Activated CD4-positive, CD25-positive, alpha-beta regulatory T cell treated with anti-CD3 and anti-CD28 coated beads, Interleukin-2, amount 50 U/mL, for 72 hours (primary cell): ENCODE measurements at places on chromosomes 6 and 20.

DNA sequence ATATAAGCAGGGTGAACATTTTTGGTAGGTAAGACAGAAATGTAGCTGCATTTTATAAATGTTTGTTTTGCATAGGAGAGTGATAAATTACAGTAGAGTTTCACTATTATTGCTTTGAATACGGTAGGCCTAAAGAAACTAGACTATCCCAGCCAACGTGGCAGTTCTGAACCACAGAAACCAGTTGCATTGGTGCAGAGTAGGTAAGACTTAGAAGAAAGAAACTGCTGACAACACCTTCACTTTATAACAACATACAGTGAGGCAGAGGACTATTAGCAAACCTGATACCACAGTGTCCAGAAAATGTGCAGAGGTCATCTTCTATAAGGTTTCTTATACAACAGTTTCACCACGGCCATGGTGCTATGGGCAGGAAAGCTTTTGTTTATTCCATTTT lies 566.1 kb downstream of the KIF16B start:
- DNase-seq: no peak

DNA sequence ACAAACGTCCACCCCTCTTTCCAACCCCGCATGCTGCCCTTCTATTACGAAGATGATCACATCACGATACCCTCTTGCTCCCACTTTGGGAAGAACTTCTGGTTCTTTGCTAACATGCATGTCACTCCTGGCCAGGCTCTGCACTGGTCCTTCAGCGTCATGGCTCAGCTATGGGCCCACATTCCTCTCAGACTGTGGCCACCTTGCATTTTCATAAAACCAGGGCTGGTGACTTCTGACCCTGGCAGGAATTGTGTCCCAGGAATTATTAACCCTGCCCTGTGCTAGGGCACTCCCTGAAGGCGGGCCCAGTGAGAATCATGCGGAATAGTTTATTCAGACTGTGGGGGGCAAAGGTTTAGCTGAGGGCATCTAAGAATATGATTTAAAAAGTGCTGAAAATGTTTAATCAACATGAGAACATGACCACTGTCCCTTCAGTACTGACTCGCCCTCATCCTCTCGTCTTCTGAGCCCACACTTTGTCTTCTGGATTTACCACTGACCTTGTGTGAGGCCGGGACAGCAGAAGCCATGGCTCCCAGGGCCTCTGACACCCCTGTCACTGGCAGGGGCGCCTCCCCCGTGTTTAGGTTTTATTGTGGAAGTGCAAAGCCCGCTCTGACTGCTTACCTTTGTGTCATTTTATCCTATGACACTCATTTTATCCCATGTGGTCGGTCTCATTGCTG lies 38.1 kb upstream of the THBS2 start:
- no peak for DNase-seq

DNA sequence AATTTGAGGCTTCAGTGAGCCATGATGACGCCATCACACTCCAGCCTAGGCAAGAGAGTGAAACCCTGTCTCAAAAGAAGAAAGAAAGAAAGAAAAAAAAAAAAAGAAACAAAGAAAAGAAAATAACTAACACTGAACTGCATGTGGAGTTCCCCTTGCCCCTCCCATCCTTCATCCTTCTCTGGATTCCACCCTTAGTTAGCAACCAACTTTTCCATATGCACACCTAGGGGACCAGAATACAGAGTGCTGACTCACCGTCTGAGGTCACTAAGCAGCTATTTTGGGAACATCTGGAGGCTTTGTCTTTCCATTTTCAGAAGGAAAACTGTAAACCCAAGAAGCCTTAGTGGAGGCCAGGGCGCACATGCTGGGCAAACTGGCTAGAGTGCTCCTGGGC lies 257.4 kb downstream of the MAFB start:
- no peak for DNase-seq

DNA sequence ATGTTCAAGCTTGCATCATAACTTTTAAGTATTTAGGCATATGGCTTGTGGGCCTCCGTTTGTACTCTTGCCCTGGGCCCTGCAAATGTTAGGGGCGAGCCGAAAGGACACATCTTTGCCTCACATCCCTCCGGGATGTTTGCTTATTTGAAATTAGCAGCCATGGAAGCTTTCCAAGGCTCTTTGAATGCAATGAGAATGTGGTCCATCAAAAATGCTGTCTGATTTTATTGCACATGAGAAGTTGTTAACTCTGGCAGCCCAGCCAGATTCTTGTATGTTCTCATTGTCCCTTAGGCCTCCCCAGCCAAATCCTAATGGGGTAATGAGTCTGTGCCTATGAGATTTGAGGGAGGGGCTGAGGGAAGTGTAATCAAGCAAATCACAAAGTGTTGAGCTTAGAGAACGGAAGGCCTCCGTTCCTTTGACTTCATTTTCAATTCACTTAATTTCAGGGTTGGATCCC lies 261.2 kb upstream of the MARCKS start:
- no peak for DNase-seq

GRCh38 chr20:57865266-57865665 lies 155.5 kb upstream of the PMEPA1 start:
- no peak for DNase-seq

DNA sequence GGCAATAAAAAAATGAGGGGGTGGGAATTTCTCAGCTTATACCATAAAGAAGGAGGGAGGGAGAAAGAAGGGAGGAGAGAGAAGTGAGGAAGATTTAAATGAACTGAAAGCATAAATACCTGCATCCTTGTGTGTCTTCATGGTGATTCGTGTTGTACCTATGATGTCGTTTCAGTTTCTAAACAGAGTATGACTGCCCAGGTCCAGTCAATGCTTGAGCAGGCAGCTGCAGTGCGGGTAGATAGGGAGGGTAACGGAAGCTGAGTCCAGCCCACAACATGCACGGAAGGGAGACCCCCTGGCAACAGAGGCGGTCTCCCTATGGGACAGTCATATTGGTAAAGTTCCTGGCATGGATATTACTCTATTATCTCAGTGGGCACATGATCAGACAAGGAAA lies 184.5 kb downstream of the KIF16B start:
- no peak for DNase-seq

DNA sequence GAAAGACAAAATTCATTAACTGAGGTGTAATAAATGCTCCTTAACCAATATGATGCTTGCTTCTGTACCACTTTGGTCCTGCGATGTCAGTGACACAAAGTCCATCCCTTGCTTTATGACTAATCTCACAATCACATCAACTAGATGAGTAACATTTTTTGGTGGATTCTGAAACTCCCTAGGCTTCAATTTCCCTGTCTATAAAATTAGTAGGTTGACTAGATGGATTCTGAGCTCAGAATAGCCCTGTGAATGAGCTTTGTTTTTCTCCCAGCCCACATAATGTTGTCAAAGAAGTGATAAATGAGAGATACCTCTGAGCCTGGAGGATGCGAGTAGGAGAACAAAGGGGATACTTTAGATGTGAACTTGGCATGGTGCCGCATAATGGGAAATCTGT lies 9.1 kb downstream of the TXLNB start:
- DNase-seq: no peak

DNA sequence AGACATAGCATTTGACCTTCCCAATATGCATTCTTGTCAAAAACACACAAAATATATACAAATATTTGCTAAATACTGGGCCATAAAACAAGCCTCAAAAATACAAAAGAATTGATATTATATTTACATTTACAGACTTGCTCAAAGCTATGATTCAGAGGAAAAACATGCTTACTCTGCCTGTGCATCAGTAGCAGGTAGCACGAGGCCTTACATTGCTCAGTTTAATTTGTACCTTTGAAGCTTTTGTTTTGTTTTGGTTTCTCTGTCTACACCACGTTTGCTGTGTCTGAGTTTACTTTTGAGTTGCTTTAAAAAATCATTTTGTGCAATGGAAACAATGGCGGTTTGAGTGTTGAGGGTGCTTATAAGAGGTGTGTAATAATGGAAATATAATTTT lies 99.3 kb downstream of the PHF3 start:
- no peak for DNase-seq

DNA sequence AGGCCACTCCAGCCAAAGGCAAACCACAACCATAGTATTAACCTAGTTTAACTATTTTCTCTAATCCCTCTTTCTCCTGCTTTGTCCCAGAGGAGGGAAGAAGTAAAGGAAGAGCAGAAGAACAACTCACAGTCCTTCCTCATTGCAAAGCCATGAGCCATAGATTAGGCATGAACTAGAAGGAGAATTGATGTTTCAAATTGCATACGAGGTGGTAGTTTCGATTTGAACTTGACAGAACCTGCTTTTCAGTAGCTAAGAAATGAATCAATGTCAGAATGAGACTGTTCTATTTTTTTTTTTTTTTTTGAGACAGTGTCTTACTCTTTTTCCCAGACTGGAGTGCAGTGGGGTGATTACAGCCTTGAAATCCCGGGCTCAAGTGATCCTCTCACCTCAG lies 48.3 kb downstream of the PROKR2 start:
- no peak for DNase-seq
